ENCODE measurements at places on chromosomes 16 and 17. TPM values are rescaled to one million over a fixed set of nuclear protein-coding genes. Genes with fewer than 3 reads are reported as not detected.

ADAD2 gene
- total RNA-seq = 0.18 TPM

AMZ2 gene
- total RNA-seq = 44.2 TPM

KRT12 gene
- total RNA-seq = not detected

TLCD2 gene
- 1.1 TPM for total RNA-seq

TTYH2 gene
- total RNA-seq = 3.4 TPM

KREMEN2 gene
- total RNA-seq = not detected

WRAP53 gene
- 8.9 TPM for total RNA-seq

HSPB9 gene
- total RNA-seq = not detected

PRSS21 gene
- total RNA-seq = not detected

TMEM238L gene
- not detected for total RNA-seq

MTSS2 gene
- total RNA-seq = 6.7 TPM

CA4 gene
- total RNA-seq = 0.27 TPM

SCNN1G gene
- total RNA-seq = not detected

SLC16A6 gene
- total RNA-seq = 0.63 TPM

CACNG1 gene
- not detected for total RNA-seq

PRR11 gene
- 8.7 TPM for total RNA-seq

IL21R gene
- total RNA-seq = 0.09 TPM

EPN2 gene
- total RNA-seq = 44.5 TPM

TMEM88 gene
- 12.0 TPM for total RNA-seq

KRT222 gene
- not detected for total RNA-seq

ARL5C gene
- not detected for total RNA-seq

All from endothelial cell of coronary artery (primary cell).